Hematopoietic multipotent progenitor cell treated with erythropoietin and hydrocortisone succinate and interleukin-3 and kit ligand, for 6 days (in vitro differentiated cells): ENCODE measurements at places on chromosomes 2 and 18.

DNA sequence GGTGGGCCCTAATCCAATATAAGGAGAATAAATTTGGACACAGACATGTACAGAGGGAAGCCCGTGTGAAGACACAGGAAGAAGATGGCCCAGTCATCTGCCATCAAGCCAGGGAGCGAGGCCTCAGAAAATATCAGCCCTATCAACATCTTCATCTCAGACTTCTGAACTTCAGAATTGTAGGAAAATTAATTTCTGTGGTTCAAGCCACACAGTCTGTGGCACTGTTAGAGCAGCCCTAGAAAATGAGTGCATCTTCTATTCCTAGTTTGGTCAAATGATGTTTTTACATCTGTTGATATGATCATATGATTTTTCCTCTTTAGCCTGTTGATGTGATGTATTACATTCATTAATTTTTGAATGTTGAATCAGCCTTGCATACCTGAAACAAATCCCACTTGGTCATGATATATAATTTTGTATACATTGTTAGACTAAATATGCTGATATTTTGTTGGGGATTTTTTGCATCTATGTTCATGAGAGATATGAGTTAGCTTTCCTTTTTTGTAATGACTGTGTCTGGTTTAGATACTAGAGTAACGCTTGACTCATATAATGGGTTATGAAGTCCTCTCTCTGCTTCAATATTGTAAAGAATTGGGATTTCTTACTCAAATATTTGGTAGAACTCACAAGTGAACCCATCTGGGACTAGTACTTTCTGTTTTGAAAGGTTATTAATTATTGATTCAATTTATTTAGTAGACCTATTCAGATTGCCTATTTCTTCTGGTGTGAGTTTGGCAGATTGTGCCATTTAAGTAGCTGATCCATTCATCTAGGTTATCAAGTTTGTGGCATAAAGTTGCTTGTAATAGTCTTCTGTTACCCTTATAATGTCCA, 451.4 kb downstream of the EIPR1 start:
- no peak for DNase-seq

DNA sequence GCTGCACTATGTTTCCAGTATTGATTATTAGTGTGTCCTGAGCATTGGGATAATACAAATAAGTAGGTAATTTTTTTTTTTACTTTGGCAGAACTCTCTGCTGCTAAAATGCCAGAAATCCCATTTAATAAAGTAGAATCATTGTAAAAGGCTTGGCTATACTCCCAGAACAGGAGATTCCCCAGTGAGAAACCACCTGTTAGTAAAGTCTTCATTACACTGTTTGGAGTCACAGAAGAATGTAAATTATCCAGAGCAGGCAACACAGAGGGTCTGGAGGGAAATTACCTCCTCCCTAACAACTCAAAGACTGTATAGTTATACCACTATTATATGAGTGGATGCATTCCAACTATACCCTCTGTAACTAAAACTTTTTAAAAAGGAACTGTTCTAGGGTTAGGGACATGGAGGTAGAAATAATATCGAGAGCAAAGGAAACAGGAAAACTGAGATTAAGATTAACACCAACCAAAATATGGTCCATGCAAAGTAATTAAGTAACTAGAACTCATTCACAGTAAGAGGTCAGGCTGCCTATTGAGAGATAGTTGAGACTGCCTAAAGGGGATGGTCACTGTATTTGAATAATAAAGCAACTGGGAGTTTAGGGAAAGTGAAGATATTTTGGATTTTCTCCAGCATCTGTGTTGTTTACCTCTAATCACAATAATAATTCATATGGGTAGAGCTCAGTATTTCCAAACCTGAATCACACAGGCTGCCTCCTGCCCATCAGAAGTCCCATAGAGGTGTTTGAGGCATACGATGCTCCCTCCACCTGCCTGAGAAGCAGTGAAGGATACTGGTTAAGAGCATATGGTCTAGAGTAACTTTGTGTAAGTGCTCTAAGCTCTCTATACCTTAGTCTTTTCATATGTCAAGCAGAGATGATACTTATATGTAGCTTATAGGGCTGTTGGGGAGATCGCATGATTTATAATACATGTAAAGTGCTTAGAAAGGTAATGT, 34.4 kb downstream of the MAP2 start:
- no peak for DNase-seq

- no peak for DNase-seq
Measured at GRCh38 chr2:128008074-128008672, 19.7 kb downstream of the SAP130 start.

- DNase-seq: no peak
Measured at GRCh38 chr2:40348665-40349064, 103.2 kb downstream of the SLC8A1 start.

- DNase-seq: no peak
Measured at GRCh38 chr2:141513853-141514252, 617.0 kb downstream of the LRP1B start.

GRCh38 chr2:3290655-3291054, 87.0 kb downstream of the EIPR1 start:
- no peak for DNase-seq

DNA sequence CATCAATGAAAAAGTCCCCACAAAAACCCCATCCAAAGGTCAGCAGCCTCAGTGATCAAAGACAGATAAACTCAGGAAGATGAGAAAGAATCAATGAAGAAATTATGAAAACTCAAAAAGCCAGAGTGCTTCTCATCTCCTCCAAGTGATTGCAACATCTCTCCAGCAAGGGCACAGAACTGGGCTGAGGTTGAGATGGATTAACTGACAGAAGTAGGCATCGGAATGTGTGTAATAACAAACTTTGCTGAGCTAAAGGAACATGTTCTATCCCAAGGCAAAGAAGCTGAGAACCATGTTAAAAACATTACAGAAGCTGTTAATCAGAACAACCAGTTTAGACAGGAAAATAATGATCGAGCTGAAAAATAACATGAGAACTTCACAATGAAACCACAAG, 442.8 kb upstream of the SYT4 start:
- no peak for DNase-seq

- no peak for DNase-seq
Measured at GRCh38 chr2:226600184-226600583, 199.4 kb downstream of the IRS1 start.

GRCh38 chr2:101291973-101292372, 16.5 kb downstream of the RNF149 start:
- DNase-seq: no peak

GRCh38 chr2:56239437-56239836, 55.6 kb downstream of the CCDC85A start:
- DNase-seq: no peak

GRCh38 chr2:48026865-48027264, 120.6 kb upstream of the FBXO11 start:
- DNase-seq: no peak

- no peak for DNase-seq
Measured at GRCh38 chr18:475202-476031, 25.1 kb downstream of the COLEC12 start.

- DNase-seq: no peak
Measured at GRCh38 chr2:235549735-235550377, 56.0 kb downstream of the AGAP1 start.
